ENCODE measurements at places on chromosomes 11 and 22. TPM values are rescaled to one million over a fixed set of nuclear protein-coding genes. Genes with fewer than 3 reads are reported as not detected.

DNA sequence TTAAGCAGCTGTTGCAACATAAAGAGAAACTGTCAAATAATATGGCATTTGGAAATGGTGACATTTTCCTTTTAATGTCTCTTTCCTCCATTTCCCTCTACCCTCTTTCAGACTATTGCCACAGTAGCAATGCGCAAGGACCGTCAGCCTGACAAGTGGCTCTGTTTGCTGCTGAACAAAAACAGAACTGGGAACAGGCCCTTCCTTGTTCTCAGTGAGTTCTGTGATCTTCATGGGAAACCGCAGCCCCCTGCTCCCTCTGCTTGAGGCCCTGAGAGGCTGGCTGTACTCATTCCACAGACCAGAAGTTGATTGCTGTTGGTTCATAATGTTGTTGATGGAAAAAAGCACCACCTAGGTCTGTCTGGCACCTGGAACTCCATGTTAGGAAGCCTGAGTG lies 559.7 kb downstream of the OPCML start:
- DNase-seq = no peak

DNA sequence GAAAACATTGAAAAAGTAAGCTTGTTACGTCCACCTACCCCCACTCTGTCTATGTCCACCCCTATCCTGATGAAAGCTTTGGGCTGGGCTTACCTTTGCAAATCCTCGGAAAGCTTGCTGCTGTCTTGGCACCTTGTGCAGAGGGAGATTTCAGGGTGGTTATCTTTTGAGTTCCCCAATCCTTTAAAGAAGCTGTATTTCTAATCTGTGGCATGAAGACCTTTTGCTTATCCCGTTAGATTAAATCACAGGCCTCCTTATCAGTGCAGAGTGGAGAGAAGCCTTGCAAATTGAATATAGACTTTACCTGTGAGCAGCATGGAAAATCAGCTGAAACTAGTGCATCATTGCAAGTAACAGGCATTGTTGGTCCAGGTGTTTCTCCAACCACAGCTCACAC lies 580.6 kb upstream of the ANO5 start:
- DNase-seq = no peak

DNA sequence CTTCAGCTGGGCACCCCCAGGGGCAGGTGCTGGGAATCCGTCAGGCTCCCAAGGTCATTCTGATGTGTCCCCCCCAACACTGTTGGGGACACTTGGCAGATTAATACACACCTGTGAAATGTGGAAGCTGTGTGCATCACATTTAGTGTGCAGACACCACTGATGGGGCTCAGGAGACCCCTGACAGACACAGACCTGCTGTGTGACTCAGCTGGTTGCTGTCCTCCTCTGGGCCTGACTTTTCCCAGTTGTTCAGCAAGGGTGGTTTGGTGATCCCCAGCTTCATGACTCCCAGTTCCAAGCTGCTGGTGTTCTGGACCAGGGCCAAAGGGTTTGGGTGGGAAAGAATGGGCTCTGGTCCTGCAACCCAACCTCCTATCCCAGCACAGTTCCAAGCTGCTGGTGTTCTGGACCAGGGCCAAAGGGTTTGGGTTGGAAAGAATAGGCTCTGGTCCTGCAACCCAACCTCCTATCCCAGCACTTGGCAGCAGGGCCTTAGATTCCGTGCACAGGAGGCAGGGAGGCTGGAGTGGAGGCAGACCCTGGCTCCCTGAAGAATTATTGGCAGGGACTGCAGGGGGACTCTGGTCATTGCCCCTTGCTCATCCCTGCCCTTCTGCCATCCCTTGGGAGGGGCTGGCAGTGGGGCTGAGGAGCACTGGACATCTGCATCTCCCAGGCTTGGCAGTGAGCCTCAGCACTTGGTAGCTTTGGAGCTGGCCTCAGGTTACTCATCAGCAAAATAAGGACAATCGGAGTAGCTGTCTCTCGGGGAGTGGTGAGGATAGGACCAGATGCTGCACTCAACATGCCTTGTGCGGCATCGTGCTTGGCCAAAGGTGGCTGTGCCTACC lies 8.4 kb upstream of the OMP start:
- no peak for DNase-seq

DNA sequence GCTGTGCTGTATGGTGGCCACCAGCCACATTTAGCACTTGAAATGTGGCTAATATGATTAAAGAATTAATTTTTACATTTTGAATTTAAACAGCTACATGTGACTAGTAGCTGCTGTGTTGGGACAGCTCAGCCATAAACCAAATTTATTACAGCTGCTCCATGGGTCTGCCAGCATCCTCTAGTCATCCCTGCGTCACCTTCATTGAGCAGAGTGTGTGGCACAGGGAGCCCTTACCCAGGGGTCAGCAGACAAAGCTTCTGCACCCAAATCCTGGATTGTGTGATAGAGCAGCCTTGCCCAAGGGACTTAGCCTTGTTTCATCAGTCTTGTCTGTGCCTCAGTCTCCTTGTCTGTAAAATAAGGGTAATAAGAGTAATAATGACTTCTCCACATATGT lies 19.4 kb upstream of the ACCSL start:
- DNase-seq = no peak

Gene ZP1
- not detected for total RNA-seq

- DNase-seq = no peak
These were observed 15.1 kb downstream of the DTX4 start for GRCh38 chr11:59187035-59187434.

DNA sequence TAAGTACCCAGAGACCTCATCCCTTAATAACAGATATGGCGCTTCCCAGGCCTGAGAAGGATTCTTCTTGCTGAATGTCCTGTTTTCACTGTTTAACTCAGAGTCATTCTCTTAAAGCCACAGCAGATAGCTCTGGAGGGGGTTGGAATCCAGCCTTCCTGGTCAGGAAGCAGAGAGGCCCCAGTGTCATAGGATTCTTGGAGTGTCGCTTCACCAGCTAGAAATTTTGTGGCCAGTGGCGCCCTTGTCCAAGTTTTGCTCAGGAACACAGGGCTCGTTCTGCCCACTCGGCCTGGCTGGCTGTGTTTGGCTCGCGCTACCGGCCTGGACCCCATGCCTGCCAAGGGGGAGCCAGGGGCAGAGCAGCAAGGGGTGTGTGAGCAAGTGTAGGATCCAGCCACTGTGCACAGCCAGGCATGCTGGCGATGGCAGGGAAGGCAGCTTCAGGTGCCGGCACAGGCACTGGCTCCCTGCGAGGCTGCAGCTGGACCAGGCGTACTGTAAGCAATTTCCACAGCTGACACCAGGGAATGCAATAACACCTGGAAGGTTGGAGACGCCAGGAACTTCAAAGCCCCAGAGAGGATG lies 214.8 kb upstream of the SESN3 start:
- DNase-seq = peak; percentile 48

DNA sequence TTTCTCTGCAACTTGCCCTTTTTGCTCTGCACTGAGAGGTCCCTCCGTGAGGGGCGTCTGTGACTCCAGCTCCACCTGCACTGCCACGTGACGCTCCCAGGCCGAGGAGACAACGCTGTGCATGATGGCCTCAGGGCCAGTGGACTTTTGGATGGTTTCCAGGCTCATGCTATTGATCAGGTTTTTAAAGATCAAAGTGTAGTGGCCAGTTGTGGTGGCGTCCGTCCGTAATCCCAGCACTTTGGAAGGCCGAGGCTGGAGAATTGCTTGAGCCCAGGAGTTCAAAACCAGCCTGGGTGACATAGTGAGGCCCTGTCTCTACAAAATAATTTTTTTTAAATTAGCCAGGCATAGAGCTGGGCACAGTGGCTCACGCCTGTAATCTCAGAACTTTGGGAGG lies 16.1 kb downstream of the RPL3 start:
- DNase-seq = no peak

DNA sequence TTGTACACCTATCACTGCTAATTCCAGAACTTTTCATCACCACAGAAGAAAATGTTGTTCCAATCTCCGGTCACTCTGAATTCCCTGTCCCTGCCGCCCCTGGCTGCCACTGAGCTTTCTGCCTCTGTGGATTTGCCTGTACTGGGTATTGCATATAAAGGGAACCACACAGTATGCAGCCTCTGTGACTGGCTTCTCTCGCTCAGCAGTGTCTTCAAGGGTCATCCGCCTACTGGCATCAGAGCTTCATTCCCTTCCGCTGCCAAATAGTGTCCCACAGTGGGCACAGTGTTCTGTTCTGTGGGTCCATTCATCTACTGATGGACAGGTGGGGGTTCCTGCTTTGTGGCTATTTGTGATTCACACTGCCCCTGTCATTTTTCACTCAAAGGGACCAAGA lies 5.3 kb downstream of the DHCR7 start:
- DNase-seq = no peak

Gene LRRC75B
- total RNA-seq = 9.7 TPM

DNA sequence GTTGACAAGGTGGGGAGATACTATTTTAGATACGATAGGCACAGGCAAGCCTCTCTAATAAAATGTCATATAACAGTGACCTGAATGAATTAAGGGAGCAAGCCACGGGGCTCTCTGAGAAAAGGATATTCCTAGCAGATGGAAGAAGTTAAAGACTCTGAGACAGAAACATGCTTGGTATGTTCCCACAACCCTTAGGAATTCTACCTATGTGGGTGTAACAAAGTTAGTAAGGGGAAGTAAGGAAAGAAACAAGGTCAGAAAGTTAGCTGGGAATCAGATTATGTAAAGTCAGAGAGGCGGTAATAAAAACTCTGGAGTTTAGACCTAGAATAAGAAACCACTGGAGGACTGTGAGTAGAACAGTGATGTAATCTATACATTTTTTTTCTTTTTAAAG lies 59.7 kb upstream of the GDPD4 start:
- no peak for DNase-seq

GRCh38 chr11:22690257-22690656 lies 23.8 kb downstream of the GAS2 start:
- DNase-seq = no peak

Gene RTN3
- total RNA-seq = 116 TPM

Gene TREH
- total RNA-seq = 0.17 TPM

DNA sequence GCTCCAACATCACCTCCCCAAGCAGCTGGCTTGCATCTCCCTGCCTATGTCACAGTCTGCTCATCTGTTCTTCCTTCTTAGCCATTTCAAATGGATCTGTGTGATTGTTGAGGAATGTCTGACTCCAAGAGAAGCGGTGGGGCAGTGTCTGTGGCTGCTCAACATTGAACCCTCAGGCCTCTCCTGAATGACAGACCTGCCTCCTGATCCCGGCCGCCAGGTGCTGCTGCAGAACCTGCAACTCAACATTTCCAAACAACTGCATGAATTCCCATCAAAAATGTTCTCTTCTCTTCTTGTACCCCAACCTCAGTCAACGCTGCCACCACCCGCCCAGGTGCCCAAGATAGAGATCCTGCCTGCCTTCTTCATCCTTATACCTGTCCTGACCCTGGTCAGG lies 132.5 kb downstream of the FBXO7 start:
- DNase-seq = no peak

All from upper lobe of left lung (tissue), 6 donors.